ENCODE measurements at places on chromosomes 12 and 14.

DNA sequence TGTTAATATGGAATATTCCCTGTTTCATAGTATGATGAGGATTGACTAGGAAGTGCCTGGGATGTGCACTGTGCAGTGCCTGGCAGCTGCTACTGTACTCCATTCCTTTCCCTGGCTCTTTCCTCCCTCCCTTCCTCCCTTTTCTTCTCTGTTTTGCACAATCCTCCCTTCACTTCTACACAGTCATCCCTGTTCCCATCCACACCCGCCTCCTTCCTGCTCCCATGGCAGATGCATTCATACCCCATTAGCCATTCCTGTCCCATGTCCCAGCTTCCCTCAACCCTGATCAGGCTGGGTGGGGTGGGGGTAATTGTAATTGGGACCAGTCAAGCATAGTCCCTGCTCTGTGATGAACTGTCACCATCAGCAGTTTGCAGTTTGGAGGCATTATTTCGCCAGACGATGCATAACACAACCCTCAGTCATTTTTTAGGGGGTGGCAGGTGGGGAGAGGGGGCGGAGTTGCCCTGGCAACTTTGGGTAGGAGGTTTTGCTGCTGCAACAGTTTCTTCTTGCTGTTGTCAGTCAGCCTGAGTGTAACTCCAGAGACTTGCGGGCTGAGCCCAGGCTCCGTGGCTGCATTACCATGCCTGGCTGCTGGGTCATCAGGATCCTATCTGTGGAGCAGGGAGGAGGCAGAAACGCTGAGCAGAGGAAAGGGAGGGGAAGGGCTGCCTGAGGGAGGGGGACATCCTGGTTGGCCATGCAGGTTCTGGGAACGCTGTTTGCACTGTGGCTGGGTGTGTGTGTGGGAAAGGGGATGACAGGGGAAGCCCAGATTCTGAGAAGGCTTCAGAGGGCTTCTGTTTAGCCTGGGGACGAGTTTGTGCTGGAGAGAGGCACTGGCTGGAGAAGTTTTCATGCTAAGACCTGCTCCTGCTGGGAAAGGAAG, 4.1 kb upstream of the KRT84 start:
- DNase-seq, result no peak

DNA sequence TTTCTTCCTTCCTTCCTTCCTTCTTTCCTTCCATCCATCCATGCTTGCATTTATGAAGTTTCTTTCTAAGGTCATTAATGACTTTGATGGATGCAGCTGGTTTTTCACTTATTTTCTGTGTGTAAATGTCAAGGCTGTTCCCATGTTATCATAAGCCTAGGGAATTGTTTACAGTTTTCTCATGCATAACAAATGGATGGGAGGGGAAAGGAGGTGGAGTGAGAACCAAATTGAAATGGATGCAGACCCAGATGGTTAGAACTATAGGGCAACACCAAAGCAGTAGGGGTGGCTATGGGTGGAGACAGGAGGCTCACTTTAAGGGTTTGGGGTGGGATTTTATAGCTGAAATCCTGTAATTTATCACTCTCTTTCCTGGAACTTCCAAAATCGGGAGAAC, 146.2 kb downstream of the TPH2 start:
- no peak for DNase-seq

- DNase-seq, result no peak
These were observed 3.5 kb upstream of the CD63 start for GRCh38 chr12:55732288-55732687.

GRCh38 chr14:97388408-97388807, 591.2 kb downstream of the VRK1 start:
- no peak for DNase-seq

- no peak for DNase-seq
These were observed 140.4 kb upstream of the RTL1 start for GRCh38 chr14:101043891-101044290.

Data from CD4-positive, alpha-beta T cell (primary cell).